Inflammatory macrophage treated with lipopolysaccharide for 1 hour (primary cell): ENCODE measurements at places on chromosomes 2 and 18.
A peak's percentile ranks its signal among the peaks of the same experiment; 100 is the strongest.

DNA sequence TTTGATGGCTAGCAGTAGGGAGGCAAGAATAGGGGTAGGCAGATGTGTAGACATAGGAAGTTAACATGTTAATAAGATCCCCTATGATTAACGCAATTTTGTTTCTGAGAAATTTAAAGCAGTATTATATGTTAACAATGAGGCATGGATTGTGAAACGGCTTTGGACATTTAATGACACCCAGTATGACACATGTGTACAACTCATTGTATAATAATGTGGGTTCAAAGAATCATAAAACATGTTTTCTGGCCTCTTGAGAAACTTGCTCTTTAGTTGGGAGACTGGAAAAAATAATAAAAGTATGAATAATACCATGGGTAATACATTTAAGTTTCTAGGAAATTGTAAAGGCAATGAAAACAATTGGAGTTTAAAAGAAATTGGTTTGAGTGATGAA lies 332.1 kb upstream of the CDH20 start:
- no peak for DNase-seq

- no peak for DNase-seq
These were observed 114.2 kb downstream of the SPIRE1 start for GRCh38 chr18:12543697-12544096.

DNA sequence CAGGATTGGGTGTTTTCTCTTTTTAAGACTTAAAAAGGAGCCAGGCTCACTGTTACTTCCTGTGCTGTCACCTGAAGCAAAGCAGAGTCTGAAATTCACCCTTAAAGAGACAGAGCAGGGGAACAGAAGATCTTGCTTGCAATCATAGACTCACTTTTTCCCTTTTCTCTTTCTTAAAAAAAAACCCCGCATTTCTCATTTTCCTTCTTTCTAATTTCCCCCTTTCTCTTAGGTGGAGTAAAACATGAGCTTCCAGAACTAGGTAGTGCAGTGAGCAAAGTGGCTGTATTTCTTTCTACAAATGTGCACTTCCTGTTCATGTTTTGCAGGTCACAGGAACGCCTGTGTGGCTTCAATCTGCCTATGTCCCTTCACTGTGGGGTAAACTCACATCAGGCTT lies 381.2 kb downstream of the LPIN1 start:
- DNase-seq: no peak

DNA sequence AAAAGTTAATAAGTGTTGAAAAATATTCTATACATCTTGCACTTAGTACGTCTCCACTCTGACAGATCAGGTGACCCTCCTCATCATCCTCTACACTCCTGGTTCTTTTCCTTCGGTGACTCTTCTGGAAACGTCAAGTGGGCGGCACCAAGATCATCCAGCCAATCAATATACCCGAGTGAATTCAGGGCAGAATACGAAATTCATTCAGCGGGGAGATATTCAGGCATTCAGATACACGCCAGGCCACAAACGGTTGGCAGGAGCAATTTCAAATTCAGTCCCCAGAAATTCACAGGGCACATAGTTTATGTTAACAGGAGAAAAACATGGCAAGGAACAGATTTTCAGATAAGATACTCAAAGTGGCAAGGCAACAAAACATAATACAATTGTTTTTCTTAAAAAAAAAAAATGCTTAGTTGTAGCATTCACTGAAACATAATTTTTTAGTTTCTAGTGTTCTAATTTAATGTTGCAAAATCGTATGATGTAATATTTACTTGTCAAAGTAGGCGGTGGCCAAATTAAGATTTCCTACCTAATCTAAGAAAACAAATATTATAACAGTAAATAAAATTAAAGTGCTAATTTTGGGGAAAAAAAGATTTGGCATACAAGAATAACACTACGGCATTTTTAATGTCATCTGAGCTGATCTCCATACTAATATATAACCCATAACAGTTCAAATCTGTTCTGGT lies 4.2 kb downstream of the CLK1 start:
- no peak for DNase-seq

DNA sequence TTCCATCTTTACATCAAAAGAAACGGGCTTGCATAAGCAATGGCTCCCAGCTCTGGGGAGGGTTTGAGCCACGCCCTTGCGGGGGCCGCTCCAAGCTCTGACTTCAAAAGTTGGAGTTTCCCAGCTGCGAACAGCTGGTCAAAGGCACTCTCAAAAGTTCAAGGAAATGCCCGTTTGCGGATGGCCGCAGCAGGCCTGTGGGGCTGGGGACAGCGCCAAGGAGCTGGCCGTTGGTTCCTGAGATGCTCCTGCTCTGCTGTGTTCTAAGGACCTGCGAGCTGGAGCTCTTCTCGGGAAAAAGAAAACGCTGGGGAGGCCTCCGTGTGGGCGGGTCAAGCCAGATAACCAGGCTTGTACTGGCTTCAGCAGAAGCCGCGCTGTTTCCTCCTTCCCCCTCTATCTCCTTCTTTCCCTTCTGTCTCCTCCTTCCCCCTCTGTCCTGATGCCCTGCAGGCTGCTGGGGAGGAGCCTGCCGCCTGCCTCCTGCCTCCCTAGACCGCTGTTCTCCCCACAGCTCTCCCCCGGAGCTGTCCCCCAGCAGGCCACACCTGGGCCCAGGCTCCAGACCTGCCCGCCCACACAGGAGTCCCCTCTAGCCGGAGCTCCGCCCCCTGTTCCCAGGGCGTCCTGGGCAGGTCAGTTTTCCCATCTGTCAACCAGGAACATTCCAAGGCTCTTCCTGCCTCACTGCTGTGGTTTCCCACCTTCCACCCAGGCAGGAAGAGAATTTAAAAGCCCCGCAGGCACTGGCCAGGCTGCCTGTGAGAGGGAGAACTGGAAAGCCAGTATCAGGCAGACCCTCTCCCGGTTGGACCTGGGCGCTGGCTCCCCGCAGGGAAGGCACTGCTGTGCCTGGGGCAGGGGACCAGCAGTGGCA lies 14.1 kb downstream of the KLF11 start:
- DNase-seq: peak; percentile 92

GRCh38 chr2:86107031-86107430 lies 996 bp downstream of the PTCD3 start:
- no peak for DNase-seq

- no peak for DNase-seq
These were observed 20.7 kb downstream of the RAMP1 start for GRCh38 chr2:237879991-237880560.

- DNase-seq: peak; percentile 75
These were observed 9.8 kb upstream of the EFR3B start for GRCh38 chr2:25032094-25032493.

DNA sequence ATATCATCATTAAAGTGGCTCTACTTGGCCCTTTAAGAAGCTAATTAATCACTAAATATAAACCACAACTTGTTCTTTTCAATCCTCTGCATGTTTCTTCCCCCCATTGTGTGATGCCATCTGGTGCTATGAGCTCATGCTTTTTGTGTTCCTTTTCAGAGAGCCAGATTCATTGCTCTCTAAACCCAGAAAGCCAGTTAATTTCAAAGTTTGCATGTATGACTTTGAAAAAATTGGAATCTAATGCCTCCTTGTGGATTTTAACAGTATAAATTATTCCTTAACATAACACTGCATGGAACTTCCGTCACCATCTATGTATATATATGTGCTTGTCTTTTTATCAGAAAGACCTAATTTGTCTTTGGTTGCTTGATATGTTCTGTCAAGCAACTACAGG lies 31.1 kb downstream of the TMEM178A start:
- DNase-seq: peak; percentile 17

GRCh38 chr18:65768120-65768778 lies 17.4 kb downstream of the CDH7 start:
- no peak for DNase-seq

DNA sequence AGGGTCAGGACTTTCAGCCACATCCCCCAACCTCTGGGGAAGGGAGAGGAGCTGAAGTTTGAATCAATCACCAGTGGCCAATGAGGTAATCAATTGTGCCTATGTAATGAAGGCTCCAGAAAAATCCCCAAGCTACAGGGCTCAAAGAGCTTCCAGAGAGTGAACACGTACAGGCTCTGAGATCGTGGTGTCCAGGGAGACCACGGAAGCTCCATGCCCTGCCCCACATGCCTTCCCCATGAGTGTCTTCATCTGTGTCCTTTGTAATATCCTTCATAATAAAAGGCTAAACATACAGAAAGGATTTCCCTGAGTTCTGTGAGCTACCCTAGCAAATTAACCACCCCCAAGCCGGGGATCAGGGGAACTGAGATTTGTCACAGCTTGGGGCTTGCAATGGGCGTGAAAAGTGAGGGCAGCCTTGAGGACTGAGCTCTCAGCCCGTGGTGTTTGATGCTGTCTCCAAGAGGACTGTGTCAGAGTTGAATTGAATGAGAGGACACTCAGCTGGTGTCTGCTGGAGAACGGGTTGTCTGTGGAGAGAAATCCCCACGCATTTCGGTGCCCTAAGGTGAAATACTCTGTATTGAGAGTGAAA lies 25.5 kb upstream of the TUBB6 start:
- DNase-seq: no peak

- no peak for DNase-seq
These were observed 7.4 kb upstream of the DGKD start for GRCh38 chr2:233346930-233347329.

DNA sequence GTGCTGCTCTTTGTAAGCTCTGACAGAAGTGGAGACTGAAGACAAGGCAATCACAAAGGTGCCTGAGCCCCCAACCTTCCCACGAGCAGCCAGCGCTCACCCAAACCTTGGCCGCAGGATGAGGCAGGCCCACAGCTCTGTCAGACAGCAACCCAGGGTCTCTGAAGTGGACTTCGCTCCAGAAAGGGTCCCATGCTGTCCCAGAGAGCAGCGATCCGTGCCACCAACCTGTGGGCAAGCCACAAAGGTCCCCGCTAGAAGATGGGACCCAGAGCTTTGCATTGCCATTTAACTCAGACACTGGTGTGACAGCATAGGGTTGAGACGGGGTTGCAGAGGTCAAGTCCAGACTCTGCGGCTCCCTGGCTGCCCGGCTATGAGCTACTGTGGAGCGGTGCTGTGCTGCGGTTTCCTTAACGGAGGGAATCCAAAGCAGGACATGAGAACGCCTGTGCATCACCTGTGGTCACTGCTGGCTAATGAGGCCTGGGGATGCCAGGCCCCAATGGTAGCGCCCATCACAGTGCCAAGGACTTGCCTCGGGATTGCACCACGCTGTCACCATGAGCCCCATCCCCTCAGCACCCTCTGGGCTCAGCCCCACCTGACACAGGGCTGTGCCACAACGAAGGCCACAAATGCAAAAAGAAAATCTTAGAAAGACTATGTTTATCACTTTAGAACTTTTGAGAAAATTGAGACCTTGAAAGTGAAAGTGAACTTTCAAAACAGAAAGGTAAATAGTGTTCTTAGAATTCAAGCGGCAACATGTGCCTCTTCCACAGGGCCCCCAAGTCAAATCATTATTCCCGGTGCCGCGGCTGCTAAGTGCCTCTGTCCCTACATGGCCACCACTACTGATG lies 103.4 kb downstream of the HDAC4 start:
- DNase-seq: no peak

- DNase-seq: no peak
These were observed 45.2 kb upstream of the B3GNT2 start for GRCh38 chr2:62150597-62151305.

DNA sequence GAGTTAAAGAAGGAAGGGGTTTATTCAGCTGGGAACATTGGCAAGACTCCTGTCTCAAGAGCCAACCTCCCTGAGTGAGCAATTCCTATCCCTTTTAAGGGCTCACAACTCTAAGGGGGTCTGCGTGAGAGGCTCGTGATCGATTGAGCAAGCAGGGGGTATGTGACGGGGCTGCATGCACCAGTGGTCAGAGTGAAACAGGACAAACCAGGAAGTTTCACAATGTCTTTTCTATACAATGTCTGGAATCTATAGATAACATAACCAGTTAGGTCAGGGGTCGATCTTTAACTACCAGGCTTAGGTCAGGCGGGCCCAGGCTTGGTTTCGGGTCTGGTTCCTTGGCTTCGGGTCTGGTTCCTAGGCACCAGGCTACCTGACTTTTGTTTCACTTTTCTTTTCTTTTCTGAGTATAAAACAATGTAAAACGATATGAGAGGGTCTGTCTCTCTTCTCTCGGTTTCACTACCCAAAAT lies 30.1 kb upstream of the LIPG start:
- peak; percentile 6 for DNase-seq

GRCh38 chr2:165825041-165825440 lies 31.0 kb upstream of the GALNT3 start:
- DNase-seq: no peak

DNA sequence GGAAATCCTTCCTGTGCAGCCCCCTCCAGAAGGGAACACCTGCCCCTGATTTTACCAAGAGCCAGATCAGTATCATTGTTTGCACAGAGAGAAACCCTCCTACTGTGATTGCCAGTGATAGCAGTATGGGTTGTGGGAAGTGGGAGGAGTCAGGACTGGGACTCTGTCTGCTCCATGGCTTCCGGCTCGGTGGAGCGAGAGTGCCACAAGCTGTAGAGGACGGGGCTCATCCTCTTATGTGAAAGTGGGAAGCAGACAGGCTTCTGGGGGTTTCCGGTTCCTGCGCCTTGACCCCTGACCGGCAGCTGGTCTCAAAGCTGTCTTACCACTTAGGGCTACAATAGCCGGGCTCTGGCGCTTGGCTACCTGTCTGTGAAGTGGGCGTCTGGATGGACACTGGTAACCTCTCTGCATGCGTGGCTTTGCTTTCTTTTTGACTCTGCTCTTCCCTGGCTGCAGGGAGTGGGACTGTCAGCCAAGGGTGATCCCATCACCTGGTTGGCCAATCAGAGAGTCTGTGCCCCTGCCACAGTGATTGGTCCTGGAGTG lies 79.7 kb downstream of the BCL2L11 start:
- no peak for DNase-seq

- DNase-seq: peak; percentile 61
These were observed 64.2 kb downstream of the RBMS1 start for GRCh38 chr2:160429248-160430000.

DNA sequence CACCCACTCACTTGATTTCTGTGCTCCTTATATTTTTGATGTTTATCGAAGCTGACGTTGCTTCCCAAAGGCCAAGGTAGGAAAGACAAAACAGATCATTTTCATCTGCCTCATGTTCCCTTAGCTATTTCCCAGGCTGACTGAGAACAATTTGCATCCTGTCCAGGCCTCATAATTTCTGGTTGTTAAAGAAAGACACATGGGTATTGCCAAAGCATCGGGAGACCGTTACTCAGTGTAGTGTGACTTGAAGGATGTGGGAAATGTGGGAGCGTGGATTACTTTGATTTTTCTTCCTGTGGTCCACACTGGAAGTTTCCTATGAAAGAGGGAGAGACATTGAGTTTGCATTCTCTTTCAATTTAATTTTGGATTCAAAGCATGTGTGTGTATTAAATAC lies 204.6 kb downstream of the TRIB2 start:
- DNase-seq: no peak

- DNase-seq: no peak
These were observed 234.1 kb downstream of the INSIG2 start for GRCh38 chr2:118322406-118322805.

- peak; percentile 17 for DNase-seq
These were observed 30.7 kb downstream of the FBXO15 start for GRCh38 chr18:74116633-74117554.
